H9 (cell line): ENCODE measurements at places on chromosomes 11 and 22.

DNA sequence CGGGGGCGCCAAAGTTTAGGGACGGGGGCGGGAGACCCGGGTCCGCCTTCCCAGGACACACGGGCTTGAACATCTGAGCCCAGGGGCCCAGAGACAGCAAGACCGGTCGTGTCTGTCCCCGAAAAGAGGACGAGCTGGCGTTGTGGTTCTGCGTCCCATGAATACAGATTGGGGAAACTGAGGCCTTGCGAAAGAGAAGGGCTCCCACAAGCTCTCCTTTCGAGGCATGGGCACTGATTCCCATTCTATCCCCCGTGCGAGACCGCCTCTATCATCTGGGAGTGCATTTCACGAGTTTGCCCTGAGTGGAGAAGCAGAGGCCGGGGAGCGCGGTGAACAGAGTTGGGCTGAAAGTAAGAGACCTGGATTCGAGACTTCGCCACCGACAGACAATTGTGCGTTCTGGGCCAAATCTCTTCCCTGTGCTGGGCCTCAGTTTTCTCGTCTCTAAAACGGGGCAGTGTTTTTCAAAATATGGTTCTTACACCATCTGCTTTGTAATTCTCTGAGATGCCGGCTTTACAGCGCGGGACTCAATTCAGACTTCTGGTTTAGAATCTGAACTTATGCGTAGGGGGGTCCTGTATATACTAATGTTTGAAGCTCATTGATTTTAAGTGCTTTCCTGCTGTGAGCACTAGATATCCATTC is 471 bp downstream of the RNF185 start:
- no peak for DNase-seq
- peak overlapping the region; percentile 96 for H3K4me3 ChIP-seq
- H3K27ac ChIP-seq = no peak overlapping the region
- no peaks in the 10 kb centered on the region for H3K27me3 ChIP-seq
- peaks cover 2% of the 10 kb centered on the region; the same call in 1 of the 2 replicates for H3K4me1 ChIP-seq

DNA sequence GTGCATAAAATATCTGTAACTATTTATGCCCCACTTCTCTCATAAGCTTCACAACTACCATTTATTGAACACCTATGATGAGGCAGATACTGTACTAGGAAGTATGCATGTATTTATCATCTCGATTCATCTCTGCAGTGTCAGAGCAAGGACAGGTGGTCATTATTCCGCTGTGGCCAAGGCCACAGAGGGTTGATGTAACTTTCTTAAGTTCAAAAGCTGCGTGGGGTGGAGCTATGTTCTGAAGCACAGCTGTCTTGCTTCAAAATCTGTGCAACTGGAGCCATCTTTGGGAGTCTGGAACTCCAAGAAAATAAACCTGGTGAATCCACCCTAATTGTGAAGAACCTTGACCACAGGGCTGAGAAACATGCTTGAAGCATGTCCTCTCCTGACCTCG is 60.2 kb upstream of the HMGXB4 start:
- H3K4me3 ChIP-seq = no peak overlapping the region
- no peak overlapping the region for H3K27ac ChIP-seq
- H3K4me1 ChIP-seq = no peaks in the 10 kb centered on the region
- H3K36me3 ChIP-seq = no peaks in the 10 kb centered on the region
- no peaks in the 10 kb centered on the region for H3K27me3 ChIP-seq

GRCh38 chr11:122727101-122727929 is 71.8 kb downstream of the UBASH3B start:
- H3K27ac ChIP-seq = no peak overlapping the region
- no peak for DNase-seq
- H3K4me1 ChIP-seq = peaks cover 9% of the 10 kb centered on the region
- H3K27me3 ChIP-seq = no peaks in the 10 kb centered on the region
- no peaks in the 10 kb centered on the region for H3K36me3 ChIP-seq

DNA sequence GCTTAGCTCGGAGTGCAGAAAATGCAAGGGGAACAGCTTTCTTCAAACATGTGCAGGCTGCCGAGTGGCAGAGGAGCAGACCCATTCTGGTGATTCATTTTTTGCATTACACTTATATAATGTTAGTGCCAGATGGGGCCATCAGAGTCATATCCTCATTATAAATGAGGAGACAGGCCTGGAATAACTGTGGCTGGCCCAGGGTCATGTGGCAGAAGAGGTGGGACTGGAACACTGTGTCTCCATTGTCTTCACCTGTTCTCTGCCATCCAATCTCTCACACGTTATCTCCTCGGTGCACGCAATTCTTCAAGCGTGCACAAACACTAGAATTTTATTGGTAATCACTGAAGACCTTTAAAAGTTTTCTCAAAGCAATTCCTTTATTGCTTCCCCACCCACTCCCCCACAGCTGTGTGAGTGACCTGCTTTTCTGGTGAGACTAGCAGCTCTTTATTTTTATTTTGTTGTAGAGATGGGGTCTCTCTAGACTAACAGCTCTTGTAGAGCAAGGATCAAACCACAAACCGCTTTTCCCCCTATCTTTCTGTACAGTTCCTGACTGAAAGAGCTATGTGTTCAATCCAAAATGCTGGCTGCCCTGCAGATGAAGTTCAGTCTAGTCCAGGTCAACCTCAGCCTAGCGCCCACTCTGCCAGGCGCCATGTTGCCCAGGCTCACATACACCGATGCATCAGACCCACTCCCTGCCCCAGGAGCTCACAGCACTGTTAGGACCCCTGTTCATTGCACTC is 75.3 kb downstream of the ST3GAL4 start:
- DNase-seq = no peak
- no peaks in the 10 kb centered on the region for H3K36me3 ChIP-seq
- no peak overlapping the region for H3K27ac ChIP-seq

GRCh38 chr22:40313007-40313406 is 33.3 kb upstream of the ADSL start:
- peaks cover 80% of the 10 kb centered on the region for H3K36me3 ChIP-seq
- H3K27ac ChIP-seq = no peak overlapping the region
- H3K4me3 ChIP-seq = no peak overlapping the region
- H3K4me1 ChIP-seq = no peaks in the 10 kb centered on the region
- no peaks in the 10 kb centered on the region for H3K27me3 ChIP-seq

- no peaks in the 10 kb centered on the region; the same call in 1 of the 2 replicates for H3K27me3 ChIP-seq
- DNase-seq = no peak
- H3K4me3 ChIP-seq = no peak overlapping the region
- no peaks in the 10 kb centered on the region for H3K4me1 ChIP-seq
Observed at GRCh38 chr22:39237318-39238100, 7.3 kb downstream of the PDGFB start.

- no peak overlapping the region for H3K4me3 ChIP-seq
- no peaks in the 10 kb centered on the region for H3K27me3 ChIP-seq
- no peak overlapping the region for H3K27ac ChIP-seq
- DNase-seq = no peak
Observed at GRCh38 chr11:85835729-85836128, 19.5 kb upstream of the CCDC83 start.

- H3K27me3 ChIP-seq = no peaks in the 10 kb centered on the region
- H3K4me3 ChIP-seq = no peak overlapping the region
- no peaks in the 10 kb centered on the region for H3K36me3 ChIP-seq
- no peaks in the 10 kb centered on the region for H3K4me1 ChIP-seq
- no peak overlapping the region for H3K27ac ChIP-seq
- DNase-seq = no peak
Observed at GRCh38 chr11:83971063-83971462, 684.9 kb upstream of the CCDC90B start.

DNA sequence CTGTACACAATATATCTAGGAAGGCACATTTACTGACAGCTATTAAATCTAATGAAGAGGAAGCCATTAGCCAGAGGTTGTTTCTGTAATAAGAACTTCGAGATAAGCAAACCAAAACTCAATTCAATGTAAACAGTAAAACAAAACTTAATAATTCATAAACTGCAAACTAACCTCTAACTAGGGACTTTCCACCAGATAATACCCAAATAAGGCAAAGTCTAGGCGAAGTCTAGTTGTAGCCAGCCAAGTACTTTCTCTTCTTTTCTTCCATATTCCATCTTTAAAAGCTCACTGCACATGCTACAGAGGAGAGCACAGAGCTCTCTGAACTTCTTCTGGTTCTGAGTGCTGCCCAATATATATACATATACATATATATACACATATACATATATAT is 229.9 kb upstream of the ANO5 start:
- no peak overlapping the region for H3K27ac ChIP-seq
- H3K27me3 ChIP-seq = no peaks in the 10 kb centered on the region
- no peaks in the 10 kb centered on the region for H3K4me1 ChIP-seq
- H3K36me3 ChIP-seq = no peaks in the 10 kb centered on the region
- no peak overlapping the region for H3K4me3 ChIP-seq

- no peaks in the 10 kb centered on the region for H3K4me1 ChIP-seq
- no peaks in the 10 kb centered on the region for H3K27me3 ChIP-seq
- DNase-seq = no peak
Observed at GRCh38 chr11:74577181-74577580, 15.2 kb upstream of the POLD3 start.

DNA sequence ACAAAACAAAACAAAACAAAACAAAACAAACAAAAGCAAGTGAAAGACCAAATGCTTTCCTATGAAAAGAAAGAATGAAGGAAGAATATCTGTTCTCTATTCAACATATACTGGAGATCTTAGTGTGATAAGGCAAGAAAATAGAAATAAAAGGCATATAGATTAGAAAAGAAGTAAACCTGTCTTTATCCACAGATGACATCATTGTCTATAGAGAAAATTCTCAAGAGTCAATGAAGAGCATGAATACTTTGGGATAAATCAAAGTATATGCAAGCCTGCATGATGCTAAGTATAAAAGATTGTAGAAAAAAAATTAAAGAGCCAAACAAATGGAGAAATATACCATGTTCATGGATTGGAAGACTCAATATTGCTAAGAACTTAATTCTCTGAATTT is 17.6 kb downstream of the C2CD3 start:
- H3K4me1 ChIP-seq = peaks cover 3% of the 10 kb centered on the region; the same call in 1 of the 2 replicates
- DNase-seq = no peak

DNA sequence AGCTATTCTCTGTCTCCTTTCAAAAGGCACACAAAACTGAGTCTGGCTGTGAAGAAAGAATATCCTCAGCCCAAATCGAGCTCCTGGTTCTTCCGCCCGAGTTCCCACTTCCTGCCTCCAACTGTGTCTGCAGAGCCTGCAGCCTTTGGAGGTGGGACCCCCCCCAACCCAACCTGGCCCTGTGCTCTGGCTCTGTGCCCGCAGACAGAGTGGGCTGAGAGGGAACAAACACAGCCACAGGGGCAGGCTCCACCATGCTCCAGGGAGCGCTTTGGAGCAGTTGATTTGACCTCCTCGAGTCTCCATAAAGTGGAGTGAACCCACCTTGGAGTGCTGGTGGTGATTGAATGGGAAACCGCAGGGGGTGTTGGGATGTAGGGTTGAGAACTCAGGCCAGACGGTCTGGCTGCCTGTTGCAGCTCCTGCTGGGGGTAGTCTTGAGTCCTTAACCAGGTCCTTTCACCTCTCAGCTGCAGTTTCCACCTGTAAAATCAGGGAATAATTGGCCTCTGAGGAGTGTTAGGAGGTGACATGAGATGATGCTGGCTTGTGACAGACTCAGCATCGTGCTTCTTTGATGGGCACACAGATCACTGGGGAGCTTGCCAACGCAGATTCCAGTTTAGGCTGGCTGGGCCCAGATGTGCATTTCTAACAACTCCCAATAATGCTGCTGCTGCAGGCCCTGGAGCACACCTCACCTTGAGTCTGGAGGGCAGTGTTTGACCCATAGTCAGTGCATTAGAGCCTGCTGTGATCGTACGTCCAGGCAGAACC is 11.4 kb downstream of the DAGLA start:
- DNase-seq = no peak
- H3K27me3 ChIP-seq = no peaks in the 10 kb centered on the region
- H3K4me3 ChIP-seq = no peak overlapping the region
- H3K27ac ChIP-seq = no peak overlapping the region

DNA sequence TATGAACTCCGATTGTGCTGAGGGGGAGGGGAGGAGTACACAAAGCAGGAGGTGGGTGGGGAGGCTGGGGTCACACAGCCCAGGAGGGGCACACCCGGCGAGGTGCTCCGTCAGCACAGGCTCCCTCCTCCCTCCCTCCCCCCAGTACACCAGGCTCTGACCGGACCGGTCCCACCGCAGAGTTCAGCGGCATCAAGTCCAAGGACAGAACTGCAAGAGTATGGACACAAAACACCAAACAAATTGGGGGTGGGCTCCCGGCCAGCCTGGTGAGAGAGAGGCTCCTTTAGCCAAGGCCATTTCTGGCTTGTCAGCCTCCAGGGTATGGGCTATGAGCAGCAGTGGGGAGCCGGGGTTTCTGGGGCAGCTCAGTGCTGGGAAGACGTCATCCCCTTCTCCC is 68.3 kb downstream of the ST3GAL4 start:
- no peaks in the 10 kb centered on the region for H3K27me3 ChIP-seq
- H3K36me3 ChIP-seq = no peaks in the 10 kb centered on the region
- no peak for DNase-seq
- H3K27ac ChIP-seq = no peak overlapping the region
- no peaks in the 10 kb centered on the region; the same call in 1 of the 2 replicates for H3K4me1 ChIP-seq

DNA sequence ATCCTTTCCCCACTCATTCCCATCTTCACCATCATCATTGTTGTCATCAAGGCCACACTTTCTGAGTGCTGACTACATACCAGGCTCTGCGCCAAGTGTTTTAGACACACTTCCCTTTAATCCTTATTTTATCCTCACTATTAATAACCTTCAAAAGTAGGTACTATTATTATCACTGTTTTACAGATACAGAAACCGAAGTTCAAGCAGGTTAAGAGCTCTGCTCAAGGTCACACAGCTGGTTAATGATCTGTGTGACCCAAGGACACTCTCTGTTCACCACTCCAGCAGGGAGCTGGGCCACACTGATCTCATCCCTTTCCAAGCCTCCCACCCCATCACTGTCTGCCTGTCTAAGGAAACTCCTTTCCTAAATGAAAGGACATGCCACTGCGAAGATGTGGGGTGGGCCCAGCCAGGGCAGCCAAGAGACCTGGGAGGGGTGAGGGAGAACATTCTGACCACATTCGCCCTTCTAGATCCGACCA is 17.2 kb upstream of the TSKU start:
- H3K27me3 ChIP-seq = no peaks in the 10 kb centered on the region
- H3K4me1 ChIP-seq = peaks cover 2% of the 10 kb centered on the region
- no peak for DNase-seq
- H3K36me3 ChIP-seq = no peaks in the 10 kb centered on the region
- no peak overlapping the region for H3K4me3 ChIP-seq
- H3K27ac ChIP-seq = no peak overlapping the region

GRCh38 chr22:41561335-41561734 is 525 bp downstream of the CSDC2 start:
- no peaks in the 10 kb centered on the region for H3K27me3 ChIP-seq
- peak overlapping the region; percentile 61 for H3K4me3 ChIP-seq
- no peaks in the 10 kb centered on the region for H3K36me3 ChIP-seq
- peak; percentile 54 for DNase-seq
- H3K27ac ChIP-seq = no peak overlapping the region

DNA sequence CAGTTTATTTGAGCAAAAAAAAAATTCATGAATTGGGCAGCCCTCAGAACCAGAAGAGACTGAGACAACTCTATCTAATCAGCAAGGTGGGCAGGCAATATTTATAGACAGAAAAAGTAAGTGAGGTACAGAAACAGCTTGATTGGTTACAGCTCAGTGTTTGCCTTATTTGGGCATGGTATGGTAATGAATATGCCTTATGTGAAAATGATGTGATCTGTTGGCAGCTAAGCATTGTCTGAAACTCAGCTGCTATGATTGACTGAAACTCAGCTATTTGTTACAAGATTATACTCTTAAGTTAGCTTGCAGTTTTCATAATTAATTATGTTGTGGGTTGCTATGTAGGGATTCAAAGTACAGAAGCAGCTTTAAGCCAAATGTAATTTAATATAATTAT is 127.6 kb downstream of the CNTN5 start:
- H3K4me1 ChIP-seq = no peaks in the 10 kb centered on the region
- no peak for DNase-seq
- H3K27me3 ChIP-seq = no peaks in the 10 kb centered on the region
- no peak overlapping the region for H3K4me3 ChIP-seq
